ENCODE measurements at places on chromosomes 12 and 14.

- DNase-seq: no peak
Measured at GRCh38 chr12:47860873-47861272, 41.2 kb upstream of the HDAC7 start.

DNA sequence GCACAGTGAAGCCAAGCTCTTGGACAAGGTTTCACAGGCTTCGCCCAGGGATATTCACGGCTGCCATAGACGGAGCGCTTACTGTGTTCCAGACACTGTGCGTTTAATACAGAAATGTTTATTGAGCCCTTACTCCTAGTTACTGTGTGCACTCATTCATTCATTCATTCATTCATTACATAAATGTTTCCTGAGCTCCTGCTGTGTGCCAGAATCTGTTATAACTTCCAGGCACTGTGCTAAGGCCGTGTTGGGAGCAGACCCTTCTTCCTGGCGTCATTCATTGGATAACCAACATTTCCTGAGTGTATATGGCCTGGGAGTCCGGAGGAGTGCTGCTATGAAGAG is 760 bp upstream of the MED13L start:
- DNase-seq: no peak

DNA sequence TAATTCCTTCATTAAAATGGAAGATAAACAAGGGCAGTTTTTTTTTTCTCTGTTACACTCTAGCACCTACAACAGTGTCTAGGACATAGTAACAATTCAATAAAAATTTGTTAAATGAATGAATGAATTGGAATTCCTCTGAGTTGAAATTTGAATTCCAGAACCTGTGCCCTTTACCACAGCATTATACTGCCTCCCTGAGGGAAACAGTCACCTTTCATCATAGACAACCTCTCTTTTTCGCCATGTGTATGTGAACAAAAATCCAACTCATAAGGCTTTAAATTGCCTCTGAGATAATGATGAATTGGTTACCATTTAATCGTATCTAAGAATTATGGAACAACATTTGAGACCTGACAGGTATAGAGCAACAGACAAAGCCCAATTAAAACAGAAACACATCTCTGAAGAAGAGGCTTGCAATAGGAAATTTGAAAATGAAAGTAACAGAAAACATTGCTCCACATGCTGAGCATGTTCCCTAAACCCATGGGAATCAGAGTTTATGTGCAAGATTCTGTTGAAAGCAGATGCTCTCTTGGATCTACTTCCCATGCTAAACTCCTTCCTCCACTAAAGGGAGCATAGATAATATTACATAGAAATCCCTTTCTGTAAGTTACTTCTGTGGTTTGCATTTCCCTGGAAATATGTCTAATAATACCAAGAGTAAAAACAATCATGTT is 657.8 kb downstream of the GALC start:
- DNase-seq: no peak

GRCh38 chr12:63319936-63320633 is 169.1 kb upstream of the AVPR1A start:
- no peak for DNase-seq

GRCh38 chr14:62847168-62847567 is 198.1 kb downstream of the KCNH5 start:
- peak; percentile 1 for DNase-seq

GRCh38 chr12:2035431-2036055 is 17.2 kb upstream of the CACNA1C start:
- no peak for DNase-seq

- DNase-seq: no peak
Measured at GRCh38 chr12:117313926-117314325, 47.5 kb downstream of the NOS1 start.

GRCh38 chr12:51632623-51633022 is 41.6 kb downstream of the SCN8A start:
- DNase-seq: no peak

GRCh38 chr14:75972801-75973421 is 8.9 kb downstream of the TGFB3 start:
- peak; percentile 69 for DNase-seq

Data from lung (tissue), 17 donors.